Pancreas (tissue), 10 donors: ENCODE measurements at places on chromosomes 1 and 21.

- no peak for DNase-seq
These were observed 16.2 kb downstream of the RHBDL2 start for GRCh38 chr1:38925391-38925790.

DNA sequence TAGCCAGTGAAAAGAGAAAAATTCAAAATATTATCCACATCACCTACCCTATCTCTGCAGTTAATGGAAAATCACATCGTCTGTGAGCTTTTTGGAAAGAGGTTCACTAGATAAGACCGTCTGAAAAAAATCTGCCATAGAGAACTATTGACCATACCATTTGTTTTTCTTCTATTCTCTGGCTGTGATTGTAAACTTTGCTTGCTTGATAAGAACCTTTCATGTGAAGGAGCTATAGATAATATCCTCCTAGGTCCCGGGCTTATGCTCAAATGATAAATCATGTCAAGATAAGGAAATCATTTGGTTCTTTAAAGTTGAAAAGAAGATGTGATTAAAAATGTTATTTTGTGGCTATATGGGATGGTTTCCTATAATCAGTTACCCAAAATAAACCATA lies 369.9 kb downstream of the SIPA1L2 start:
- DNase-seq = no peak

DNA sequence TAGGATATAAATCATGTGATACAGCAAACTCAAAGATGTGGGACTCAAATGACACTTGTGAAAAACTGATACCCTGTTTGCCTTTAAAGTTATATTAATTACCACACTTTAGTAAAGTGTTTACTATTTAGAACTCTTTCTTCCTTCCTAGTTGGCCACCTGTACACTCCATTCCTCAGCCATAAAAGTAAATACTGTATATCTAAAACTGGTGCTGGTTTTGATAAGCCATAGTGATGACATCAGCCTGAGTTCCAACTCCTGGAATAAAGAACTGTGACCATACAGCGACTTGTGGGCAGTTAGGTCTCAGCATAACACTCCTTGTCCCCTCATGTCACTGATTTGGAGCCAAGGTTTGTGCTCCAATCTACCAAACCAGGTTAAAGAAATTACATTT lies 2.8 kb downstream of the PTGER3 start:
- no peak for DNase-seq

DNA sequence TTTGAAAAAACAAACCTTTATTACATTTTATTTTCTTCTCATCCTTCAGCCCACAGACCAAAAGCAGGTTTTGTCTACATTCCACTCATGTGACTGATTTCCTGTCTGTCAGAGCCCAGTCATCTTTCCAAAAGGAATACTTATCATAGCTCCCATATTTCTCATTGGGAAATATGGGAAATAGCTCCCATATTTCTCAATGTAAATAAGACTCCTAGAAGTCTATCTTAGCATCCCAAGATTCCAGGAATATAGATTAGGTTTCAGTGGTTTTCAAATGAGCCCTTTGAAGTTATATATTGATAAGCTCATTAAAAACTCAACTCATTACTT lies 19.1 kb upstream of the NRDC start:
- no peak for DNase-seq

DNA sequence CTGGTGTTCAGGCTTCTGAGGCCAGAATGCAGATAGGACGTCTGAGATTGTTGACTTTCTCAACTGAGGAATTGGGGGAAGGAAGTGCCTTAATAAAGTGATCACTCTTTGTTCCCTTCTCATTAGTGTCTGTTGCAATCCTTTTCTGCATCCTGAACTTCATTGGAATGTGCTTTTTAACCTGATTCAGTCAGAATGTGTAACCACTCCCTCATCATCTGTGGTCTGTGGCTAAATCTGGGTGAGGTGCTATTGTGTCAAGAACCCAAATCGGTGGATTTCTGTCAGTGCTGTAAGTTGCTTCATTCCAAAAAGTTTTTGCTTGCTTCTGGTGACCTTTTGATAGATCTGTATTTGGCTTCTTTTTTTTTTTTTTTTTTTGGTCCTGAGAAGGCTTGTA lies 38.2 kb downstream of the ARID1A start:
- no peak for DNase-seq

GRCh38 chr1:228184152-228184551 lies 18.5 kb downstream of the IBA57 start:
- DNase-seq = no peak
